Stimulated activated CD8-positive, alpha-beta memory T cell treated with anti-CD3 and anti-CD28 coated beads, Interleukin-7, amount 100 ng/mL, for 24 hours (primary cell): ENCODE measurements at places on chromosomes 2 and 18.

- no peak for DNase-seq
These were observed 68.7 kb downstream of the CDH2 start for GRCh38 chr18:28108254-28108653.

- no peak for DNase-seq
These were observed 26.4 kb downstream of the CCNT2 start for GRCh38 chr2:134944975-134945374.

GRCh38 chr2:21268197-21268877 lies 144.6 kb downstream of the TDRD15 start:
- no peak for DNase-seq

- no peak for DNase-seq
These were observed 41.6 kb downstream of the LBH start for GRCh38 chr2:30272761-30273573.

DNA sequence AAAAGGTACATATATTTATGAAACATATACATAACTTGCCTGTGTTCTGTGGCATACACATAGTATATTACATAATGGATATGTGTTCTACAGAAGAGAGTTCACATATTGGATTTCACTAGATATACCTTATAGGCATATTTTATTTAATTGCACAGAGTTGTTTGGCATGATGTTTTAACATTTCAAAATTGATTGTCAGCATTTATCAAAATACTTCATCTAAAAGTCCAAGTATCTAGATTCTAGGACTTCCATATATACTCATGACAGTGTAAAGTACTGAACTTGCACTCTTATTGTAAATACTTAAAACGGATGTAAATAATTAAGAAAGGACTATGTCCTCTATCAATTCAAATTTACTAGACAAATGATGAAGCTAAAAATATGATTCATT lies 995.3 kb upstream of the LRRTM1 start:
- no peak for DNase-seq

GRCh38 chr2:2294183-2294690 lies 36.8 kb downstream of the MYT1L start:
- DNase-seq, result no peak

- DNase-seq, result no peak
These were observed 26.1 kb downstream of the NIFK start for GRCh38 chr2:121710470-121711170.

GRCh38 chr18:22822841-22823508 lies 110.2 kb upstream of the RBBP8 start:
- no peak for DNase-seq

GRCh38 chr2:157903151-157903550 lies 27.0 kb upstream of the ACVR1 start:
- no peak for DNase-seq

- no peak for DNase-seq
These were observed 87.9 kb downstream of the OSBPL6 start for GRCh38 chr2:178282075-178282815.

DNA sequence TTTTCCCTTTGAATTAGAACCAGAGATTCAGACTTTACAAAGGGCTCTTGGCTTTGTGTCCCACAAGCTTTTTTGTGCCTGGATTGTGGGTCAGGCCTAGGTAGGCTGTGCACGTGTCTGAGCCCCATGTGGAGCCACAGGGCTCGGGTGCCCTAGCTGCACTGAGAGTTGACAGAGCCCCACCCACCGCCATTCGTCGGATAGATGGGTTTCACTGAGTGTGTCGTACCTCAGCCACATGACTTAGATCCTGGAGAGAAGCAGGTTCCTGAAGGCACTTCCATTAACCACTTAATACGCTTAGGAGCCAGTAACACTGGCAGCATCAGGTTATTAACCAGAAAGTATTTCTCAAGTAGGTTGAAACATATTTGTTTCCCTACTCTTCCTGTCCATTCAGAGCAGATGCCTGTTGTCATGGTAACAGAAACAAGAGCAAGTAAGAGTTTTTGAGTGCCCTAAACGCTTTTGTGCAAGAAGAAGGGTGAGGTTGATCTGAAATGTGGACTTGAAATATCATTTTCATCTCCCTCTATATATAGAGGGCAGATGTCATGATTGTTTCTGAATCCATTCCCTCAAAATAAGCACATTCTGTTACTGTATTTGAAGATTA lies 30.0 kb downstream of the ADCYAP1 start:
- no peak for DNase-seq

DNA sequence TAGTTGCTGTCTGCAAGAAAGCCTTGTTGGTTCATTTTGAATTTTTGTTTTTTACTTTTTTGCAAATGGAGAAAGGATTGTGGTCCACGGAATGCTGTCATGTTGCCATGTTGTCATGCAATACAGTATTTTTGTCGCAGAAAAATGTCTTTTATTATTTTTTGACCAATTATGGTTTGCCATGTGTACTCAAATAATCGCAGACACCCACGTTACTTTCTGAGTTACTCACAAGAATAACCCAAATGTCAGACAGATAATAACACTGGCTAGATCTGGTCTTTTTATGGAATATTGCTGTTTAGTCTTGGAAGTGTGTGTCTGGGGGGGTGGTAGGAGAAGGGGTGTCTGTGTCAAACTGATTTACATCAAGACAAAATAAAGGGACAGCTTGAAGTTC lies 188.9 kb downstream of the LTBP1 start:
- DNase-seq, result no peak

DNA sequence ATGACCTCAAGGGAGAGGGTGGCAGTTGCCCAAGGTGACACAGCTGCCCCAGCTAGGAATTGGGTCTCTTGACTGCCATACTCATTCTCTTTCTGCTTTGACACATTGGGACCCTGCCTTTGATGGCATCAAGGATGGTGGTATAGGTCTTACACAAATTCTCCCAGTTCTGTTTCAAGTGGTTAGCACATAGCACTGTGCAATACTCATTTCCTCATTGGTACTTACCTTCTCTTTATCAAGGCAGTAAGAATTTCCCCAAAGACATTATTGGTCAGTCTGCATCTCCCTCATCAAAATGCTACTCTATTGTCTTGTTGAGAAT lies 35.9 kb upstream of the CCDC93 start:
- no peak for DNase-seq

- no peak for DNase-seq
These were observed 507.8 kb downstream of the FBXO15 start for GRCh38 chr18:73639788-73640187.

DNA sequence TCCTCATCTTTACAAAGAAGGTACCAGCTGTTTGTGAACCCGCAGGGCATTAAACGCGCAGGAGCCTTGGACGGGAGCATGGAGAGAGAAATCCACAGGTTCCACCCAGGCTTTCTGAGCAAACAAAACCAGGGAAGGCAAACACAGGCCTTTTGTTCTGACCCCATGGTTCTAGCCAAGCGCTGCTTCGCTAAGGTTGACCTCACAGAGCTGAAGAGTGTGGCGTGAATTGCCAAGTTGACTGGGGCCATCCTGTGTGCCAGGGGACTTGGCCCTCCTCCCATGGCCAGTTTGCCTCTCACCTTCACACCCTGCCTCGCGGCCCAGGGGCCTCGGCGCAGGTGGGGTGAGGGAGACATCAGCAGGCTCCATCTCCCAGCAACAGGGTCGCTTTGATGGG lies 74.1 kb downstream of the VAPA start:
- DNase-seq, result no peak

DNA sequence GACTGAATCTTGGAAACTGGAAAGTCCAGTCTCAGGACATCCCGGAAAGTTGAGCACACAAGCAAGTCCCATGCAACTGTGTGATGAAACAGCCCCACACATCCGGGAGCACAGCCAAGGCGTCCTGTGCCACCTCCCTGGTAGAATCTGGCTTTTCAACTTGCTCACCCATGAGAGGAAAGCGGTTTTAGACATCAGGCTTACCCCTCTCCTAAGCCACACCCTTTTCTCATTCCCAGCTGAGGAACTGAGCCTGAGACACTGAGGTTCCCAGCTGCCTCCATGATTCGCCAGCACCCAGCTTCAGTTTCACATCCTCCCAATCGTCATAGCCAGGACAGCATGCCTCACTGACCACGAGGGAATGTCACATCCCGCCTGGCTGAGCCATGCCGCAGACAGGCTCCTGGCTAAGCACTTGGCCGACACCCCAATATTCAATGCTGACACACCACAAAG lies 60.3 kb downstream of the STEAP3 start:
- DNase-seq, result no peak

DNA sequence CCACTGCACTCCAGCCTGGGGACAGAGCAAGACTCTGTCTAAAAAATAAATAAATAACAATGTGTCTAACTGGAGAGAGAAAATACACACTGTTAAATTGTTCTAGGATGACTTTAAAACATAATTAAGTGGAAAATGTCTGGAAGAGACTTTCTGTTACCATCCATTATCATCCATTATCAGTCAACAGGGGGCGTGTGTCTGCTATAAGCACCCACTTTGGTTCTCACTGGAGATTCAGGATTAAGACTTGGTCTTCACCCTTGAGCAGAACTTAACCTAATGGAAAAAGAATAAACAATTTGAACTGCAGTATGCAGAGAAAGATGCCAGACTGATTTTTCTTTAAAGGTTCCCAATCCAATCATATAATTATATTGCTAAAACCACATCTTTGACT lies 999.8 kb upstream of the GYPC start:
- no peak for DNase-seq

DNA sequence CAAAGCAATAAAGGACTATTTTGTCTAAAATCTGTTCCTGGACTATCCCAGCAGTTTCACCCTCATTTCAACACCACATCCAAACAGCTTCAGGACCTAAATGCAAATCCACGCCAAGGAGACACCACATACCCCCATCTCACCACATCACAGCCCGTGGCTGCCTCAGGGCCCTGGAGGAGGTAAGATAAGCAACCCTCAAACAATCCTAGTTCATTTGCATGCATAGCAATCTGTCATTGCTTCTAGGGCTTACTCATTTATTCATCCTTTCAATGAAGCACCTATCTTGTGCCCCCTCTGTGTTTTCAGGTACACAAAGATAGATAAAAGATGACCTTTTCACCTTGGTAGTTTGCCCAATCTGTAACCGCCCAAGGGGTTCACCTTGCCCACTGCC lies 86.5 kb downstream of the VSNL1 start:
- no peak for DNase-seq

DNA sequence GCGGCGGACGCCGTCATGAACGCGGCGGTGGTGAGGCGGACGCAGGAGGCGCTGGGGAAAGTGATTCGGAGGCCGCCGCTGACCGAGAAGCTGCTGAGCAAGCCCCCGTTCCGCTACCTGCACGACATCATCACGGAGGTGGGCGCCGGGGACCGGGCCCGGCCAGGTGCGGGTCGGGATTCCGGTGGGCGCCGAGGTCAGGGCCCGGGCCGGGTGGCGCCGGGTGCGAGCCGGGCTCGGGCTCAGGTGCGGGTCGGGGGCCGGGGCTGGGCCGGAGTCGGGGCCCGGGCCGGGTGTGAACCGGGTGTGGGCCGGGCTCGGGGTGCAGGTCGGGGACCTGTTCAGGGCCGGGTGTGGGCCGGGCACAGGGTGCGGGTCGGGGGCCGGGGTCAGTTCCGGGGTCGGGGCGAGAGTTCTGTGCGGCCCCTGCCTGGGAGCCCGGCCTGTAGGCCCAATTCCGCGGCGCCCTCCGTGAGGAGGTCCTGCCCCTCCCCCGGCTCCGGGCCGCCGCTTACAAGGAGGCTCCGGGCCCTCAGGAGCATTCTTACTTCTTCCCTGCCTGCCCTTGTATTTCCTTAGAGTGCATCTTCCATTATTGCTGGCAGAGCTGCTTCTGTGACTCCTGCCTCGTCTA lies 447 bp downstream of the TRAF3IP1 start:
- no peak for DNase-seq

DNA sequence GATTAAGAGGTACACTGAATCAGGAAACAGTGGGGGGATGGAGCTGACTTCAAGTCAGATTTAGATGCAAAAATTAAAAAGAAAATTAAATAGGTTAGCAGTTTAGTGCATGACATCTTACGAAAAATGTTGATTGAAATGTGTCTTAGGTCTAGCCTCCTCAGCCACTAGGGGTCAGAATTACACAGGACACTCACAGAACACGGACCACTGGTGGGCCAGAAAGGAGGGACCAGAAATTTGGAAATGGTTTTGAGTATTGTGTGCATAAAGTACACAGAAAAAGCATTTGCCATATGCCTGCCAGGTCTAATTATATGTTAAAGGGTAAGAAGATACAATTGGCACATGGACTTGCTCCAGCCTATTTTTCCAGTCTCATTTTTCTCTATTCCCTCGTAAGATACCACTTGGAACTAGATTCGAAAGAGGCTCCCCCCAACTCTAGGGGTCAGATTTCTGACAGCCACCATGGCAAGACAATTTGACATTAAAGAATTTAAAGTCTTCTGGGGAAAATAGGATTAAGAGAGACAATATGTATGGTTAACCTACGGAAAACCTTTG lies 550.2 kb upstream of the SETBP1 start:
- no peak for DNase-seq

GRCh38 chr2:184294831-184295230 lies 303.5 kb upstream of the ZNF804A start:
- DNase-seq, result no peak

GRCh38 chr18:37393945-37394609 lies 171.5 kb downstream of the CELF4 start:
- DNase-seq, result no peak

- no peak for DNase-seq
These were observed 172.4 kb upstream of the GULP1 start for GRCh38 chr2:188119112-188119838.

DNA sequence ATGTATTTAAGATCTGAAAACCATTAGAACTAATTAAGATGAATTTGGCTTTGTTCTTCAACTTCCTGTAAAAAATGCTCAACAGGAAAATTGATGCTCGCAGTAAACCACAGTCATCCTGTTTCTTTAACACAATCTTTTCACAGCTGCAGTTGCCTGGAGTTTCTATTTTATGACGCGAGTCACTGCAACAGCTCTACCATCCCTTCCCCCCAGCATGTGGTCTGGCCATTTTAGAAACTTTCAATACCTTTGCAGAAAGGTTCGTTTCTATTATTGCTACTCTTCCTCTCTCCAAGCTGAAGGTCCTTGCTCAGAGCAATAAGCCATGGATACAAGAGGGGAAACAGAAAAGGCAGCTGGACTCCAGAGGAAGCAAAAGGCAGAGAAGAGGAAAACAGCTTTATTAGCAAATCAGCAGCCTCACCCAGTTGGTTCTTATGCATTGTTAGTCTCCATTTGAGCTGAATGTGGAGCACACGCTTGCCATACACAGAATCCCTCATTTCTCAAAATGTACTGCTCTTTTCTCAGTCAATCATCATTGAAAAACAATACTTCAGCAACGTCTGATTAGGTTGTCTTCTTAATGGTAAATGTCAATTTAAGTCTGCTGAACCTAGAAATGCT lies 3.9 kb downstream of the WIPF1 start:
- DNase-seq, result peak; percentile 31

- no peak for DNase-seq
These were observed 91.5 kb downstream of the CCBE1 start for GRCh38 chr18:59605633-59606192.

- no peak for DNase-seq
These were observed 183.0 kb downstream of the PHLPP1 start for GRCh38 chr18:62898359-62898758.

GRCh38 chr18:50734886-50735285 lies 84.9 kb downstream of the MRO start:
- no peak for DNase-seq

GRCh38 chr2:117058366-117058765 lies 756.1 kb upstream of the DDX18 start:
- no peak for DNase-seq
